Fibroblast of the conjunctiva (primary cell): ENCODE measurements at places on chromosomes 16 and 17.

GRCh38 chr17:71115669-71115972 lies 946.3 kb downstream of the KCNJ2 start:
- no peak for DNase-seq

GRCh38 chr17:58270476-58271215 lies 10.1 kb downstream of the MPO start:
- DNase-seq: no peak

DNA sequence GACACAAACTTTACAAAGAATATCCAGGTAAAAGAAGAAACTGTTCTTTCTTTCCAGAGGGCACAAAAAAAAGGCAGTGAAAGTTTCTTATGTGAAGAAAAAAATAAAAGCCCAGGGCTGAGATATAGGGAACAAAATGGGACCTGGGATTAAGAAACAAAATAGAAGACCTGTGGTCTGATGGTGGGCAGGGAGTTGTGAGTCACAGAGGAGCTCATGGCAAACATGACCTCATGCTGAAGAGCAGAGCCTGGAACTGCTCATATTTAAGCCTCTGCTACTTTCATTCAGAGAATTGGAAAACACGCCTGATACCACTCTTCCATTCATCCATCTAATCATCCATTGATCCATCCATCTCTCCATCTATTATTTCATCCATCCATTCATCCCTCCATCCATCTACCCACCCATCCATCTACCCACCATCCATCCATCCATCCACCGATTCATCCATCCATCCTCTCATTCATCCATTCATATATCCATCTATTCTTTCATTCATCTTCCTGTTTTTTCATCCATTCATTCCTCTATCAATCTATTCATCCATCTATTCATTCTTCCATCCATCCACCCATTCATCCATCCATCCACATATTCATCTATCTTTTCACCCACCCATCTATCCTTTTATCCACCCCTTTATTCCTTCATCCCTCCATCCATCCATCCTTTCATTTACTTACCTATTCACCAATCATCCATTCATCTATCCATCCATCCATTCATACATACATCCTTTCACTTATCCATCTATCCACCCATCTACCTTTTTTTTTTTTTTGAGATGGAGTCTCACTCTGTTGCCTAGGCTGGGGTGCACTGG lies 30.0 kb downstream of the WFDC1 start:
- no peak for DNase-seq

DNA sequence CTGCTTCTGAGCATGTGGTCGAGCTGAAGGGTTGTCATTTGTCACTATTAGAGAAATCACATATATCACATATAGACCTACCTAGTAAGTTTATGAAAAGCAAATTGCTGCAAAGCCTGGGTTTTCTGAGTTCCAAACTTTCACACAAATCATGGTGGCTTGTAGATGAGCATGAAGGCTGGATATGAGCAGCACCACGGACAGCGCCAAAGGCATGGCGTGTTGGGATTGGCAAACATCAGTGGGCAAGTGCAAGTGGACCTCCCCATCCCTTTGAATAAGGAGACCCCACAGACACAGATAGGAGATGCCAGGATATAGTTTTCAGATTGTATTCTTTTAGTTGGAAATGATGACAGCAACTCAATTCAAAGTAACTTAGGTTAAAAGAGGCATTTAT lies 77.6 kb upstream of the CACNG3 start:
- DNase-seq: no peak

DNA sequence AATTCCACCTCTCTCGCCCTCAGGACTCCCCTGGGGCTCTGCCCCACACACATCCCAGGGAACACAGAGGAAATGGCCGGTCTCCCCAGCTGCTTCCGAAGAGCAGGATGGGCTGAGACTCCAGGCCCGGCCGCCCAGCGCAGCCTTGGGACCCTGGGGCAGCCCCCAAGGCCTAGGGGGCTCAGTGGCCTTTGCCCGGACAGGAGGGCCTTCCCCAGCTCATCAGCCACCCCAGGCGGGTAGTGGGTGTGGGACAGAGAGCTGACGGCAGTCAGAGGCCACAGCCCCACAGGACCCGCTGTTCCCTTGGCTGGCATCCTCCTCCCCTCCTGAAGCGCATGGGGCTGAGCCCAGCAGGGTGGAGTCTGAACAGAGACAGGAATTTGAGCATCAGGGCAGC lies 6.2 kb upstream of the CBFA2T3 start:
- DNase-seq: no peak

- no peak for DNase-seq
Measured at GRCh38 chr17:46868689-46869187, 17.4 kb downstream of the WNT9B start.

DNA sequence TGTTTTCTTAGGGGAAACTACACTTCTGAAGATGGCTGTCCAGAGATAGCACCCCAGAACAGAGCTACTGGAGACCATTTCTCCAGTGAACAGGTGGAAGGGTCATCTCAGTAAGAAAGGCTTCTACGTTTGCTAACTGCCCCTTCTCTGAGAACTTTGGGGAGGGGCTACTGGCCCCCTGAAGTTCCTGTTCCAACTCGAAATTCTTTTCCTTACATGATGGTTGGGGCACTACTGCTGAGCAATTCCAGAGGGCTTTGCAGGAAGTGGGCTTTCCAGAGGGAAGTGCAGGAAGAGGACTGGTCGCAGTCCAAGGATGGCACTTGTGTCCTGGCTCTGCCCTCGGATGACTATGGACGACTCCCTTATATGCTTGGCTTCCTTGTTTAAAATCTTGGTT lies 31.2 kb downstream of the TOM1L2 start:
- no peak for DNase-seq

DNA sequence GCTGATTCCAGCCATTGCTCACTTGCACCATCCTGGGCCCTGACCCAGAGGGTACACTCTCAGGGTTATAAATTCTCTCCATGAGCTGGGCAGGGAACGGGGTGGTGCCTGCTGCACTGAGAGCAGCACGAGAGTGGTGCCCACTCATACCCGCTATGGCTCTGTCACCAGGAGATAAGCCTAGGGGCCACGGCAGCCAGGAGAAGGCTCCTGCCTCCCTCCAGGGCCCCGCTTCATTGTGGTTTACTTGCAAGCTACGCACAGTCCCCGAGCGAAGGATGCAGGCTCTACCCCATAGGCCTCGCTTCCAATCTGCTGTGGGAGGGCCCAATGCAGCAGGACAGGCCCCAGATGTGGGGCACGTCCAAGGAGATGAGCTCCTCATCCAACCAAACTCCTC lies 48.5 kb downstream of the VAC14 start:
- no peak for DNase-seq

- no peak for DNase-seq
Measured at GRCh38 chr16:85415196-85416090, 197.7 kb upstream of the GSE1 start.

DNA sequence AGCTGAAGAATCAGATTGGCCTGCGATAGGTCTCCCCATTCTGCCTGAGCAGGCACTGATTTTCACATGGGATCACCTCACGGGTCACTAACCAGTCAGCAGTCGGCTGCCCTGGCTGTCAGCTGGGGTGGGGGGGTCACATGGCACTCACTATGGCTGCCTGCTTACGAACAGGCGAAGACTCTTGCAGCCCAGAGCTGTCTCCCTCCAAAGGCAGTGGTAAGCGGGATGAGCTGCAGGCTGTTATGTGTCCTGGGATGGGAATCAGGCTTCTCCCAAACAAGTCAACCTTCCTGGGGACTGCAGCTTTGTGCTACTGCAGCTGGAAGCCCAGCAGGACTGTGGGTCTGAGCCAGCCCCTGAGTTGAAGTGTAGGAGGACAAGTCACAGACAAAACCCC lies 29.0 kb upstream of the ADORA2B start:
- DNase-seq: no peak

- no peak for DNase-seq
Measured at GRCh38 chr16:83842756-83843507, 35.2 kb downstream of the HSBP1 start.

DNA sequence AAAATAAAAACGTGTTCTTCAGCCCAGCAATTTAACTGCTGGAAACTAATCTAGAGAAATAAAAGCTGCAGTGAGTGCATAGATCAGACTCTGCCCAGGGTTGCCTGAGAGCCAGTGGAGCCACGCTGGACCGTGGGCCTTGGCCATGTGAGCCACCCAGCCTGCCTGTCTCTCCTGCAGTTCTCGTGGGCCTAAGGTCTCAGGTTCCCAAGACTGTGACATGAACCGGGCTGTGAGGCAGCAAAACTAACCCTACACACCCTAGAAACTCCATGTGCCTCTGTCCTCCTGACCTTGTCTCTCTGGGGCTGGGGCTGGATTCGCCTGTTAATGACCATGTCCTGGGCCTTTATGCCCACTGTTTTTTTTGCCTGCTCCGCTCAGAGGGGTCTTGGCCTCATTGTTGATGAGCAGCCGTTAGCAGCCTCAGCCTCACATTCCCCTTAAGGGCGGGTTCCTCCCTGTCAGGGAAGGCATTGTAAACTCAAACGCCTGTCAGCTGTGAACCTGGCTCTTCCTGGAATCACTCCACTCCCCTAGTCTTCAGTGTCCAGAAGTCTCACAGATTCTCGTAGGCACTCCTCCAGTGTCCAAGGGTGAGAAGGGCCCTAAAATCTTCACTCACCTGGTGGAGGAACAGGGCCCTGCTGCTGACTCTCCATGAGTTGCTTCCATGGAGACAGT lies 16.9 kb downstream of the C16orf90 start:
- DNase-seq: no peak

- DNase-seq: no peak
Measured at GRCh38 chr17:5238333-5238732, 3.7 kb upstream of the SCIMP start.

- no peak for DNase-seq
Measured at GRCh38 chr17:62880120-62880519, 72.0 kb upstream of the MARCHF10 start.

DNA sequence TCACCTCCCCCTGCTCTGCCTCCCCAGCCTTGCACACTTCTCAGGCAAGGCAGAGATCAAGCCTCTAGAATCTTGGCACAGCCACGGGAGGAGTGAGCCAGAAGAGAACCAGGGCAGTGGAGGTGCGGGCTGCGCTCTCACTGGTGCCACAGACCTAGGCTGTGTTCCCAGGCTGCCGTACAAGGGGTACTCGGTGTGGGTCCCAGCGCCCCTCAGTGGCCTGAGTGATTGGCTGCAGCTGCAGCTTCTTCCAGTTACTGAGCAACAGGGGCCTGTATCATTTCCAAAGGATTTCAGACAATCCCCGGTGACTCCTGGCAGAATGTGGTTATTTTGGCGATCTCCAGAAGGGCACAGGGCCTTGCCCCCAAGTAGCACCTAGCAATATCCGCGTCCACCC lies 1852.1 kb downstream of the TP53TG3F start:
- DNase-seq: no peak
